ENCODE measurements at places on chromosomes 5 and 9.

DNA sequence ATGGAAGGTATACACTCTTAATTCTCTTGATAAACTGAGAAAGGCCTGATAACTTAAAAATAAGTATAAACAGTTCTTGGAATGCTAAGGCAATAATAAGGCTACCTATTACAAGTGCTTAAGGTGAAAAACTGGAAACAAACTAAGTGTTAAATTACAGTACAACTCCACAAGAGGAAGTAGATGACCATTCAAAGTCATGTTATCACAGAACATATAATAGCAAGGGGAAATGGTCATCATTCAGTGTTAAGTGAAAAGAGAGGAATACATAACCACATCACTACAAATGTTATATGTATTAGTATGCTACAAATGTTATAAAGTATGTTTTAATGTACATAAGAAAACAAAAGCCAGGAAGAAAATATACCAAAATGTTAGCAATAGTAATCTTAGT, 135.9 kb downstream of the CCDC192 start:
- no peak for DNase-seq

DNA sequence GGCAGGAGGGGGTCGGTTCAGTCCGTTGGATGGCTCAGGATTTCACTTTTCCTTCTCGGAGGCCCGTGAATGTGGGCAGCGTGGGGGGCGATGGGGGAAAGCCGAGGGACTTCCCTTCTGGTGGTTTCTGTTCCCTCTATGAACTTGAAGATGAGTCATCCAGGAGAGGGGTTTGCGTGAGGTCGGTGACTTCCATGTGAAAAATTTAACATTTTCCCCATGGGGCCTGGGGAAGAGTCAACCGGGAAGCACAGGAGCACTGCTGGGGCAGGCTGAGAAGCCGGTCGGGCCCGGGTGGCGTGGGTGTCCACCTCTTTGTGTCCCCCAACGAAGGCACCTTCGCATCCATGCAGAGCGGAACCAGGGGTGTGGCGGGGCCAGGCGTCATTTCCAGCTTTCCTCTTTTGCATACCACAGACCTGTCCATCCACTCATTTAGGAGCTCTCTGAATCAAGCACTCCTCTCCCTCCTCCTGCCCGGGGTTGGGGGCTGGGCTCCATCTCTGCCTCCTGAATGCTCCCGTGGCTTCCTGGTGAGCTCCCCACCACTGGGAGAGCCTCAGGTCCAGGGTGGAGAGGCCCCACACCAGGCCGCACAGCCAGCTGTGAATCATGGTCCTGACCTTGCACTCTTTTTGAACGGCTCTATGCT, 68.4 kb downstream of the ANKRD33B start:
- no peak for DNase-seq

DNA sequence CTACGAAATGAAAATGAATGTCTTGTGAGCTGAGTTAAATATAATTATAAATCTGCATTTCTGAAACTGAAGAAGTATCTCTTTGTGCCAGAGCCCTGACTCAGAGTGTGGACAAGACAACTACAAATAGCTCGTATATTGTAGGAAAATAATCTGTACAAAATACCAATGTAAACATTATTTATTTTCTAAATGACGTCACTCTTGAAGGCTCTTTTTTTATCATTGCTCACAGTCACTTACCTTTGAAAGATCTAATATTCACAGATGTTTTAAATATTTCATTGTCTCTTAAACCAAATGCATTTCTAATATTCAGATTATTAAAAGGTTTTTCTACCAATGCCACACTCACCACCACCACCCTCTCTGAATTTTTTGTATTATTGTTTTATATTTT, 226.1 kb downstream of the SLCO4C1 start:
- no peak for DNase-seq

- DNase-seq: no peak
Measured at GRCh38 chr5:134949316-134949715, 18.4 kb upstream of the CATSPER3 start.

- peak; percentile 67 for DNase-seq
Measured at GRCh38 chr9:78694974-78695373, 398.0 kb downstream of the PSAT1 start.

Measured in NCI-H2081 (cell line).